ENCODE measurements at places on chromosomes 13 and 19.

GRCh38 chr13:77213644-77214043 is 113.2 kb downstream of the MYCBP2 start:
- no peak for DNase-seq
- no peaks in the 10 kb centered on the region for H3K27me3 ChIP-seq
- no peak overlapping the region for H3K27ac ChIP-seq
- no peaks in the 10 kb centered on the region for H3K4me1 ChIP-seq
- peaks cover 93% of the 10 kb centered on the region for H3K36me3 ChIP-seq

DNA sequence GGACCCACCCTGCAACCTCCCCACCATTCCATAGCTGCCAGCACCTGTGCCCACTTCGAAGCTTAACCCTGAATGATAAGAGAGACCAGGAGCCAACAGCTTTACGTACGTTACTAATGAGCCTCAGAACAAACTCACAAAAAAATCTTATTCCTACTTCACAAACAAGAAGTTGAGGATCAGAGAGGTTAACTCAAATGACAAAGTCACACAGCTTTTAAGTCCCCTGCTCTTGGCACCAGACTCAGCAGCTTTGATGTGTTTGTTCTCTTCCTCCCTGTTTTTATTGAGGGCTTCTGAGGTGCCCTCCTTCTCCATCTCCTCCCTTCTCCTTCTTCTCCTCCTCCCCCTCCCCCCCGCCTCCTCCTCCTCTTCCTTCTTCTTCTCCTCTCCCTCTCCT is 115.4 kb downstream of the ZDHHC20 start:
- H3K27ac ChIP-seq, result peak overlapping the region; percentile 65
- H3K4me1 ChIP-seq, result peaks cover 7% of the 10 kb centered on the region
- H3K36me3 ChIP-seq, result no peaks in the 10 kb centered on the region
- DNase-seq, result no peak
- H3K27me3 ChIP-seq, result no peaks in the 10 kb centered on the region
- H3K4me3 ChIP-seq, result no peak overlapping the region

DNA sequence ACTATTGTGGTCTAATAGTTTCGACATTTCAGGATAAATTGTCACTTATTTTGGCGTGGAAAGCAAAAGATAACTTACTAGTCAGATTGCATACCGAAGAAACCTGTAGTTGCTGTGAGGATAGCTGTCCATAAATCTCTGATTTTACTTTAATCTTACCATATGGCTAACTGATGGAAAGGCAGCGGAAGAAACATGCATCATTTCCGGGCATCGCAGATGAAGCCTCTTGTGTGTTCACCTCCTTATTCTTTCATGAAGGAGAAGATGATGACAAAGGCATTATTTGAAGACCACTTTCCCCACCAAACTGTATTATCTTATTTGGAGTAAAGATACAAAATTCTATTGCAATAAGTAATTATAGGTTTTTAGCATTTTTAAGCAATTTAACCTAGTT is 763.6 kb upstream of the SLITRK6 start:
- H3K36me3 ChIP-seq, result no peaks in the 10 kb centered on the region
- H3K27ac ChIP-seq, result no peak overlapping the region
- no peak for DNase-seq
- H3K27me3 ChIP-seq, result no peaks in the 10 kb centered on the region
- H3K4me1 ChIP-seq, result no peaks in the 10 kb centered on the region
- no peak overlapping the region for H3K4me3 ChIP-seq

DNA sequence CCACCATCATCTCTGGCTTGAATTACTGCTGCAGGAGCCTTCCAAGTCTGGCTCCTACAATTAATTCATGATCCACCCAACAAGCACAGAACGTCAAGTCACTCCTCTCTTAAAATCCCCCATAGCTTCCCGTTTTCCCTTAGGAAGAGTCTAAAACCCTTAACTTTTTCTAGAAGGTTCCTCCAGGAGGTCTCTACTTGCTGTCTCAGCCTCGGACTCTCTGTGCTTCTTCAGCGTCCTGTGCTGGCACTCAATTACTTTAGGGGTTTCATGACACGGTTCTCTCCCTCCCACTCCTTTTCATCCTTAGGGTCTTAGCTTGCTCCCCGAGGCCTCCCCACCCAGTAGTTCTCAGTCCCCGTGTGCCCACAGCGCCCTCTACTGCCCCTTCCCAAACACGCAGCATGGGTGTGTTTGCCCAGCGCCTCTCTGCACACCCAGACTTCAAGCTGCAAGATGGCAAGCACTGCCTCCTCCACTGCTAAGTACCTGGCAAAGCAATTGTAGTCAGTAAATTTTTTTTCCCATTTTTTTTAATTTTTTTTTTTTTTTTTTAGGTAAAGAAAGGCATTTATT is 25.8 kb upstream of the MAP3K10 start:
- H3K36me3 ChIP-seq, result no peaks in the 10 kb centered on the region
- H3K4me3 ChIP-seq, result no peak overlapping the region
- no peaks in the 10 kb centered on the region for H3K27me3 ChIP-seq
- peaks cover 14% of the 10 kb centered on the region for H3K4me1 ChIP-seq

DNA sequence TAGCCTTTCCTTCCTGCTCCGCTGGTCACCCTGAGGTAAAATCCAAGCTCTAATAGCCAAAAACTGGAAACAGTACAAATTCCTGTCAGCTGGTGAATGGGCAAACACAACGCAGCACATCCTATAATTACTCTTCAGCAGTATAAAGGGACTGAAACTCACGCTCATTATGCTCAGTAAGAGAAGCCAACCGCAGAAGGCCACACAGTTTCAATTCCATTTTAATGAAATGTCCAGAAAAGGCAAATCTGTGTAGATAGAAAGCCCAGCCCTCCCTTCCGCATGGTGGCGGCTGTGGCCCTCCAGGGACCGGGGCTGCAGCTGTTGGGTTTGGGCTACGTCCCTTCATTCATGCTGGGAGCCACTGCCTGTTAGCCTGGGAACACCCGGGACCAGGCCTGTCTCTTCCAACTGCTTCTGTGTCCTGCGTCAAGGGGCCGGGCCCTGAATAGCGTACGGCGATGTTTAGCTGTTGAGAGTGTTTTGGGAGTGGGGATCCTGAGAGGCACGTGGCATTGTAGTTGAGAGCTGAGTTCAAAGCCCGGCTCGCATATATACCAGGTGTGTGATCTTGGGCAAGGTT is 23.5 kb downstream of the NKPD1 start:
- H3K27me3 ChIP-seq, result no peaks in the 10 kb centered on the region
- H3K4me3 ChIP-seq, result no peak overlapping the region
- H3K36me3 ChIP-seq, result peaks cover 16% of the 10 kb centered on the region
- H3K27ac ChIP-seq, result no peak overlapping the region
- H3K4me1 ChIP-seq, result no peaks in the 10 kb centered on the region

GRCh38 chr13:100564444-100565223 is 24.0 kb downstream of the GGACT start:
- H3K4me1 ChIP-seq, result no peaks in the 10 kb centered on the region
- DNase-seq, result no peak
- H3K36me3 ChIP-seq, result no peaks in the 10 kb centered on the region
- no peak overlapping the region for H3K27ac ChIP-seq

- H3K36me3 ChIP-seq, result no peaks in the 10 kb centered on the region
- H3K4me1 ChIP-seq, result peaks cover 8% of the 10 kb centered on the region
- H3K4me3 ChIP-seq, result no peak overlapping the region
- DNase-seq, result no peak
- no peak overlapping the region for H3K27ac ChIP-seq
- H3K27me3 ChIP-seq, result no peaks in the 10 kb centered on the region
These were observed 12.3 kb upstream of the KATNAL1 start for GRCh38 chr13:30319655-30320054.

GRCh38 chr19:12000152-12000981 is 35.1 kb downstream of the ZNF433 start:
- H3K27me3 ChIP-seq, result no peaks in the 10 kb centered on the region
- peaks cover 13% of the 10 kb centered on the region for H3K36me3 ChIP-seq
- H3K4me3 ChIP-seq, result no peak overlapping the region
- H3K4me1 ChIP-seq, result no peaks in the 10 kb centered on the region
- no peak for DNase-seq

- peak overlapping the region; percentile 43 for H3K4me3 ChIP-seq
- peaks cover 23% of the 10 kb centered on the region for H3K4me1 ChIP-seq
- DNase-seq, result peak; percentile 58
- H3K27me3 ChIP-seq, result no peaks in the 10 kb centered on the region
These were observed 64.3 kb downstream of the SPRY2 start for GRCh38 chr13:80276371-80277289.

GRCh38 chr13:108769213-108770070 is 140.0 kb downstream of the MYO16 start:
- no peak overlapping the region for H3K4me3 ChIP-seq
- H3K4me1 ChIP-seq, result no peaks in the 10 kb centered on the region
- no peak overlapping the region for H3K27ac ChIP-seq

- H3K27me3 ChIP-seq, result peaks cover 32% of the 10 kb centered on the region
- H3K27ac ChIP-seq, result no peak overlapping the region
- H3K4me3 ChIP-seq, result peak overlapping the region; percentile 6
- DNase-seq, result no peak
- peaks cover 24% of the 10 kb centered on the region for H3K4me1 ChIP-seq
These were observed 833 bp downstream of the GAMT start for GRCh38 chr19:1400281-1401137.

- no peaks in the 10 kb centered on the region for H3K36me3 ChIP-seq
- H3K4me3 ChIP-seq, result no peak overlapping the region
- H3K4me1 ChIP-seq, result peaks cover 4% of the 10 kb centered on the region
- H3K27ac ChIP-seq, result no peak overlapping the region
These were observed 7.0 kb upstream of the TSC22D1 start for GRCh38 chr13:44583137-44583536.

- H3K4me1 ChIP-seq, result no peaks in the 10 kb centered on the region
- H3K27me3 ChIP-seq, result no peaks in the 10 kb centered on the region
- H3K4me3 ChIP-seq, result no peak overlapping the region
- no peak for DNase-seq
These were observed 1137.7 kb downstream of the UQCRFS1 start for GRCh38 chr19:28075229-28075628.

DNA sequence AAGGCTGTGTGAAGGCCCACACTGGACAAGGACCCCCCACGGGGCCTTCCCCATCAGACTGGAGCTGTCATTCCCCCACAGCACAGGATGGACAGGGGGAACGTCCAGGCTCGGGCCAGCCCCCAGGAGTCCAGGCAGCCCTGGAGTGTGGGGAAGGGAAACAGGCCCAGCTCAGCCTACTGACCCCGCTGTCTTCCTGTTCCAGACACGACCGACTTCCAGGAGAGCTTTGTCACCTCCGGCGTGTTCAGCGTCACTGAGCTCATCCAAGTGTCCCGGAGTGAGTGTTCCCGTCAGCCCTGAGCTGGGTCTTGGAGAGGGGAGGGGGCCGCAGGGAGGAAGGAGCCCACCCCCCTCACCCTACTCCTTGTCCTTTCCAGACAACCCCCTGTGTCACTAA is 47.0 kb downstream of the SMIM24 start:
- H3K4me1 ChIP-seq, result peaks cover 34% of the 10 kb centered on the region
- H3K4me3 ChIP-seq, result no peak overlapping the region

GRCh38 chr13:85662186-85662585 is 137.0 kb downstream of the SLITRK6 start:
- H3K4me1 ChIP-seq, result no peaks in the 10 kb centered on the region
- no peak overlapping the region for H3K4me3 ChIP-seq
- H3K36me3 ChIP-seq, result no peaks in the 10 kb centered on the region
- DNase-seq, result no peak
- no peak overlapping the region for H3K27ac ChIP-seq
- H3K27me3 ChIP-seq, result no peaks in the 10 kb centered on the region

- no peaks in the 10 kb centered on the region for H3K27me3 ChIP-seq
- no peaks in the 10 kb centered on the region for H3K36me3 ChIP-seq
- H3K27ac ChIP-seq, result no peak overlapping the region
- H3K4me3 ChIP-seq, result no peak overlapping the region
These were observed 34.6 kb upstream of the SLC46A3 start for GRCh38 chr13:28753208-28753892.

All from CD14-positive monocyte (primary cell).